Tibial nerve (tissue), 4 donors: ENCODE measurements at places on chromosomes 7 and 10. TPM values are rescaled to one million over a fixed set of nuclear protein-coding genes. Genes with fewer than 3 reads are reported as not detected.

Gene SYT15
- 8.2 TPM for total RNA-seq

Gene ASZ1
- not detected for total RNA-seq

Gene CRPPA
- 3.9 TPM for total RNA-seq

Gene ZNF804B
- total RNA-seq = 0.22 TPM

Gene ABCC2
- total RNA-seq = 1.7 TPM

Gene AZGP1
- total RNA-seq = 68.7 TPM

Gene RGS10
- total RNA-seq = 27.3 TPM

Gene CPA2
- total RNA-seq = 2.2 TPM

GRCh38 chr7:159078911-159079270 is 65.8 kb downstream of the VIPR2 start:
- no peak for DNase-seq
- no peak overlapping the region for H3K4me3 ChIP-seq
- no peaks in the 10 kb centered on the region for H3K36me3 ChIP-seq

- H3K27ac ChIP-seq = no peak overlapping the region
- H3K4me3 ChIP-seq = no peak overlapping the region
Measured at GRCh38 chr10:132451506-132452215, 54.7 kb downstream of the PWWP2B start.

GRCh38 chr7:158613481-158613880 is 25.9 kb upstream of the PTPRN2 start:
- H3K36me3 ChIP-seq = no peaks in the 10 kb centered on the region
- H3K4me3 ChIP-seq = no peak overlapping the region
- no peaks in the 10 kb centered on the region for H3K4me1 ChIP-seq
- H3K27me3 ChIP-seq = no peaks in the 10 kb centered on the region

GRCh38 chr7:12722136-12722535 is 34.7 kb downstream of the ARL4A start:
- no peak overlapping the region for H3K4me3 ChIP-seq
- no peaks in the 10 kb centered on the region for H3K36me3 ChIP-seq
- DNase-seq = no peak
- H3K27ac ChIP-seq = no peak overlapping the region
- no peaks in the 10 kb centered on the region for H3K4me1 ChIP-seq
- no peaks in the 10 kb centered on the region for H3K27me3 ChIP-seq

GRCh38 chr7:24725554-24726241 is 31.6 kb downstream of the GSDME start:
- H3K36me3 ChIP-seq = no peaks in the 10 kb centered on the region
- H3K27ac ChIP-seq = no peak overlapping the region
- DNase-seq = no peak

- no peak for DNase-seq
- no peaks in the 10 kb centered on the region for H3K36me3 ChIP-seq
- H3K27me3 ChIP-seq = no peaks in the 10 kb centered on the region
- H3K4me3 ChIP-seq = no peak overlapping the region
- H3K4me1 ChIP-seq = no peaks in the 10 kb centered on the region
Measured at GRCh38 chr7:73966941-73967831, 60.8 kb upstream of the ELN start.

DNA sequence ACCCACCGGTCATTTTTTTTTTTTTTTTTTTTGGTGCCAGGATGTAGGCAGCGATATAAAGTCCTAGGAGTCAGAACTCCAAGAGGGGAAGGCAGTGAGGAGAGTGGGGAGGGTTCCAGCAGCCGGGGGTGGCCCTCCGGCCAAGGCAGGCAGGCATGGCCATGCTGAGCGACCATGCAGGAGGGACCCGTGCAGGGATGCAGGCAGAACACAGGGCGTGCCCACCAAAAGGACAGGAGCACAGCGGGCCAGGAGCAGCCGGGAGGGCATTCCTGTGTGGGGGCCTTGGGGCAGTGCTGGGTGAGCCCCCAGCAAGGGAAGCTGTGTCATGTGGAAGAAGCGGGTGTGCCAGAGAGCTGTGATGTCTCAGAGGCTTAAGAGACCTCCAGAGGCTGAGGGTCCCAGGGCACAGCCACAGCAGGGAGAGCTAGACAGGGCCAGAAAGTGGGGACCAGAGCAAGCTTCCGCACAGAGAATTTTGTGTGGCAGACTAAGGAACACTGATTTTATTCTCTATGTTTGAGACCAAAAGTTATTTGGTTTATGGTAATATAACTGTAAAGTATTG is 5.7 kb downstream of the ZFAND2A start:
- no peak overlapping the region for H3K4me3 ChIP-seq
- no peaks in the 10 kb centered on the region for H3K27me3 ChIP-seq
- peaks cover 27% of the 10 kb centered on the region for H3K4me1 ChIP-seq
- no peak for DNase-seq

GRCh38 chr7:14332155-14332554 is 342.7 kb upstream of the ETV1 start:
- no peak for DNase-seq
- no peak overlapping the region for H3K27ac ChIP-seq
- no peak overlapping the region for H3K4me3 ChIP-seq
- H3K27me3 ChIP-seq = no peaks in the 10 kb centered on the region
- no peaks in the 10 kb centered on the region for H3K36me3 ChIP-seq

DNA sequence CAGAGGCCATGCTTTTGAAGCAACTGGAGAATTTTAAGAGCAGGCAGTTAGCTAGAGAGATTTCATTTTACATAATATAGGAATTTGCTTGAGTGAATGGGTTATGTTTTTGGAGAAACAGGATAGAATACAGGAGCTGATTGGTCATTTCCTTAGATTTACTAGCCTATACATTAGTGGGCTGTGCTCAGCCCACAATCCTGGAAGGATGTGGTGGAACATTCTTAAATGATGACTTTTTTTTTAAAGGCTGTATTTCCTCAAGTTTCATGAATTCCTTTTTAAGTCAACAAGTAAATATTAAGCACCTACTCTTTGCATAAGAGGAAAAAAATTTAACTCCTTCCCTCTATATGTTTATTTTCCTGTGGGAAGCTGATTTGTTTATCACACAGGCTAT is 314.4 kb upstream of the BMPER start:
- no peaks in the 10 kb centered on the region for H3K27me3 ChIP-seq
- no peaks in the 10 kb centered on the region for H3K4me1 ChIP-seq
- H3K36me3 ChIP-seq = no peaks in the 10 kb centered on the region
- H3K4me3 ChIP-seq = no peak overlapping the region
- DNase-seq = no peak

DNA sequence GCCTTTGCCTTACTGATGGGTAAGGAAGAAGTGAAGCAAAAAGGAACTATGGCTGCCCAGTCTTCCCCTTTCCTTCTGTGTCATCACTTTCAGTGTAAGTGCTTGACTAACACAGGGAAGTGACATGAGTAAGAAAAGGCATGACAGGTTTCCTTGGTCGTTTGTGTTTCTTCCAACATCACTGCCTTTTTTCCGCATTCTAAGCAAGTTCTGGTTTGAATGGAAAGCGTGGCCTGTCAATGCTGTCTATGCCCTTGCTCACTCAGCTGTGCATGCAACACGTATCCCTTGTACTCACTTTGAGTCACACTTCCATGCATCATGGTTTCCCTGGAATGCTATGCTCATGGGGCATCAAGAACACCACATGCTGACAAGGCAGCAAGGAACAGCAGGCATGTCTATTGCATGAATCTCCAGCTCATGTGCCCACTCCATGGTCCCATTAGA is 111.8 kb downstream of the OAT start:
- H3K27me3 ChIP-seq = no peaks in the 10 kb centered on the region
- H3K4me1 ChIP-seq = no peaks in the 10 kb centered on the region
- no peak overlapping the region for H3K27ac ChIP-seq
- no peak for DNase-seq
- H3K4me3 ChIP-seq = no peak overlapping the region
- no peaks in the 10 kb centered on the region for H3K36me3 ChIP-seq

- H3K4me1 ChIP-seq = peaks cover 97% of the 10 kb centered on the region
- DNase-seq = no peak
- no peak overlapping the region for H3K4me3 ChIP-seq
- H3K27me3 ChIP-seq = no peaks in the 10 kb centered on the region
Measured at GRCh38 chr7:30172451-30172850, 37.7 kb downstream of the MTURN start.

GRCh38 chr10:119166564-119166963 is 1.1 kb upstream of the SFXN4 start:
- peaks cover 10% of the 10 kb centered on the region for H3K4me1 ChIP-seq
- H3K27ac ChIP-seq = peak overlapping the region; percentile 93
- peaks cover 3% of the 10 kb centered on the region for H3K36me3 ChIP-seq
- no peak for DNase-seq
- no peak overlapping the region for H3K4me3 ChIP-seq
